Bladder microvascular endothelial cell (primary cell): ENCODE measurements at places on chromosomes 7 and 10. TPM values are rescaled to one million over a fixed set of nuclear protein-coding genes. Genes with fewer than 3 reads are reported as not detected.

UBE2H gene
- total RNA-seq: 42.3 and 97.3 TPM in 2 replicates

CFAP70 gene
- total RNA-seq: 0.16 and 0.25 TPM in 2 replicates

RAPGEF5 gene
- total RNA-seq: 98.1 and 136 TPM in 2 replicates

HHEX gene
- total RNA-seq: 36.6 and 66.4 TPM in 2 replicates

CASTOR2 gene
- total RNA-seq: 5.0 and 9.8 TPM in 2 replicates

ACTR3C gene
- 0.16 and 5.4 TPM in 2 replicates for total RNA-seq

TRPV5 gene
- total RNA-seq: not detected in 2 replicates

GPR22 gene
- under 0.01 TPM in 1 of 2 replicates, not detected in the other for total RNA-seq

JAKMIP3 gene
- total RNA-seq: 0.06 TPM in 1 of 2 replicates, not detected in the other

SORCS3 gene
- total RNA-seq: not detected in 2 replicates

PRKG1 gene
- 0.32 and 10.1 TPM in 2 replicates for total RNA-seq

SPDYE2B gene
- total RNA-seq: not detected in 2 replicates

HABP2 gene
- total RNA-seq: under 0.01 TPM in 1 of 2 replicates, not detected in the other

TMEM72 gene
- total RNA-seq: not detected in 2 replicates

BNIP3 gene
- total RNA-seq: 25.4 and 66.8 TPM in 2 replicates

MEIG1 gene
- not detected in 2 replicates for total RNA-seq

HOXA1 gene
- 0.49 and 0.63 TPM in 2 replicates for total RNA-seq

OR2A42 gene
- total RNA-seq: not detected in 2 replicates

ZNF212 gene
- 2.9 and 4.5 TPM in 2 replicates for total RNA-seq

TMEM26 gene
- not detected in 2 replicates for total RNA-seq

LBX1 gene
- total RNA-seq: not detected in 2 replicates
